LNCaP clone FGC (cell line): ENCODE measurements at places on chromosomes 13 and 19.

- DNase-seq = no peak
Measured at GRCh38 chr13:109694972-109695371, 91.4 kb downstream of the IRS2 start.

- no peak for DNase-seq
Measured at GRCh38 chr13:58165617-58166016, 534.1 kb downstream of the PCDH17 start.

- DNase-seq = no peak
Measured at GRCh38 chr13:45506811-45507210, 42.1 kb downstream of the COG3 start.

- DNase-seq = no peak
Measured at GRCh38 chr19:51000981-51001380, 423 bp downstream of the KLK8 start.

- DNase-seq = no peak
Measured at GRCh38 chr19:58586133-58586765, 13.1 kb upstream of the MZF1 start.

DNA sequence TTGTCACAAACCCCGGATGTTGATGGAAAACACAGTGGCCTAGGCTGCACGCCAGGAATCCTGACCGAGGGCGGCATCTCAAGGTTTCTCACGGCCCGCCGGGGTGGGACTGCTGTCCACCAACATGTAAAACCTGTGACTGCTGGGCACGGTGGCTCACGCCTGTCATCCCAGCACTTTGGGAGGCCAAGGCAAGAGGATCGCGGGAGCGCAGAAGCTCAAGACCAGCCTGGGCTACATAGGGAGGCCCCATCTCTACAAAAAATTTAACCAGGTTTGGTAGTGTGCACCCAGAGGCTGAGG, 11.2 kb downstream of the PLIN4 start:
- DNase-seq = no peak

GRCh38 chr13:80211566-80211965, 129.4 kb downstream of the SPRY2 start:
- no peak for DNase-seq
